ENCODE measurements at places on chromosomes 1 and 21.

DNA sequence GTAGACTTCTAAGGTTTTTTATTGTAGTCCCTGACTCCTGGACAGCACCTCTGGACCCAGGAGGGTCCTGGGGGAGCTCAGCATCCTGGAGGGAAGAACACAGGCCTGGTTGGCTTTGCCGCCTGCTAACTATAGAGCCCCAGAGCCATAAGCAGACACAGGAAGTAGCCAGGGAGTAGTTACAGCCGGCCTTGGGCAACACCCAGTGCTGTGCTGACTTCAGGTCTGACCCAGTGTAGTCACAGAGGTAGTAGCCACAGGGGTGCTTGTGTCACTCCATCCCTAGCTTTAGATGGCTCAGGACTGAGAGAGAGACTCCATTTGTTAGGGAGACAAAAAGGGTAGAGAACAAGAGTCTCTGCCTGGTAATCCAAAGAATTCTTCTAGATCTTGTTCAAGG is 21.9 kb downstream of the MCOLN2 start:
- DNase-seq: no peak

GRCh38 chr1:189678779-189679178 is 798.9 kb downstream of the BRINP3 start:
- DNase-seq: no peak

DNA sequence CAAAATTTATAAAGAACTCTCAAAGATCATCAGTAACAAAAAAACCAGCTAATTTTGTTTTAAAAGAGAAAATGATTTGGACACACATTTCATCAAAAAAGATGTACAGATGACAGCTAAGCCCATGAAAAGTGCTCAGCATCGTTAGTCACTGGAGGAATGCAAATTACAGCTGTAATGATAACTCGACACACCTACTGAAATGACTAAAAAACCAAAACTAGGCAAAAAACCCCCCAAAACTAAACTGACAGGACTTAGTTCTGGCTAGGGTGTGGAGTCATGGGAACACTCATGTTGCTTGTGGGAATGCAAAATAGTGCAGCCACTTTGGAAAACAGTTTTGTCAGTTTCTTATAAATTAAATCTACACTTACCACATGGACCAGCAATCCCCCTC is 59.5 kb downstream of the CNIH3 start:
- peak; percentile 28 for DNase-seq

GRCh38 chr21:25396135-25396711 is 211.1 kb downstream of the MRPL39 start:
- peak; percentile 61 for DNase-seq

- DNase-seq: no peak
Observed at GRCh38 chr21:28310711-28311110, 682.0 kb downstream of the LTN1 start.

- DNase-seq: no peak
Observed at GRCh38 chr1:94044290-94044790, 76.6 kb downstream of the ABCA4 start.
